ENCODE measurements at places on chromosomes 1 and 21. TPM values are rescaled to one million over a fixed set of nuclear protein-coding genes. Genes with fewer than 3 reads are reported as not detected.

DNA sequence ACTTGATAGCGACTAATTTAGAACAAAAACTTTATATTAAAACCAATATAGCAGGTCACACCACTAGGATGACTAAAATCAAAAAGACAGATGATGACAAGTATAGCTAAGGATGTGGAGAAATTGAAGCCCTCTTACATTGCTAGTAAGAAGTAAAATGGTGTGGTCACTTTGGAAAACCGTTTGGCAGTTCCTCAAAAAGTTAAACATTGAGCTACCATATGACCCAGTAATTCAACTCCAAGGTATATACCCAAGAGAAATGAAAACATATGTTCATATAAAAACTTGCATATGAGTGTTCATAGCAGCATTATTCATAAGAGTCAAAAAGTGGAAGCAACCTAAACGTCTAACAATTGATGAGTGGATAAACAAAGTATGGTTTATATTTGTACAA, 13.0 kb upstream of the SERINC2 start:
- ATAC-seq: no peak

DNA sequence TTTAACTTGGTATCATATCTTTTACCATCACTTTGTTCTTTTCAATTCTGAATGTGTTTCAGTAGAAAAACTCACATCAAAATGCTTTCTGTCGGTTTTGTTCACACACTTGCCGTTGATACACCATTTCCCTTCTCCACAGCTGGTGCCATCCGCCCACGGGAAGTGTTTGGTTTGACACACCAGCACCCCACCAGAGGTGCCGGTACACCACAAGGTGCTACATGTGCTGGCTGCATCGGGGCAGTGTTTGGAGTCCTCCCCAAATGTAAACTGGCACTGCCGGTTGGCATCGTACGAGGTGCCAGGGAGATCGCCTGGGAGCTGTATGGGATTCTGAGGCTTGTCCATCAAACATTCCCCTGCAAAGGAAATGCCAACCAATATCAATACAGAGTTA, 5.0 kb downstream of the ADAMTS1 start:
- no peak for ATAC-seq

GRCh38 chr1:20701446-20701845, 16.4 kb downstream of the KIF17 start:
- ATAC-seq: no peak

DNA sequence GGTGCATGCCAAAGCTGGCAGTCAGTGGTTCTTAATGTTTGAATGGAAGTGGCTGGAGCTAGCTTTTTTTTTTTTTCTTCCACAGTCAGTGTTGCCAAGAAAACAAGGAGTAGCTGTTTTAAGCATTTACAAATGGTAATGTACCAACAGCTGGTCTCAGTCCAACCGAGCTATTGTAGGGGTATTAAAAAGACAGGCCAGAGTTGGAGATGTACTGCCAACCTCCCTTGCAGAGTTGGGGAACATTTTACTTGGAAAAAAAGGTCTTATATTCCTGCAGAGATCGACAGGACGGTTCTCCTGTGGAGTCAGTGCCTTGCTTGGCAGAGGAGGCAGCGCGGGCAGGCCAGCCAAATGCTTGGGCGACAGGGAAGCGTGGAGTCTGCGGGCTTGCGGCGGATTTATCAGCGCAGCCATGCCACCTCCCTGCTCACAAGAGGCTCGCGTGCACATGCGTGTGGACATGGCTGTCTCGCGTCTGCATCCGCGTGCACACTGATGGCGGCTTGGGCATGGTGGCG, 338.1 kb downstream of the RPS6KC1 start:
- no peak for ATAC-seq

DNA sequence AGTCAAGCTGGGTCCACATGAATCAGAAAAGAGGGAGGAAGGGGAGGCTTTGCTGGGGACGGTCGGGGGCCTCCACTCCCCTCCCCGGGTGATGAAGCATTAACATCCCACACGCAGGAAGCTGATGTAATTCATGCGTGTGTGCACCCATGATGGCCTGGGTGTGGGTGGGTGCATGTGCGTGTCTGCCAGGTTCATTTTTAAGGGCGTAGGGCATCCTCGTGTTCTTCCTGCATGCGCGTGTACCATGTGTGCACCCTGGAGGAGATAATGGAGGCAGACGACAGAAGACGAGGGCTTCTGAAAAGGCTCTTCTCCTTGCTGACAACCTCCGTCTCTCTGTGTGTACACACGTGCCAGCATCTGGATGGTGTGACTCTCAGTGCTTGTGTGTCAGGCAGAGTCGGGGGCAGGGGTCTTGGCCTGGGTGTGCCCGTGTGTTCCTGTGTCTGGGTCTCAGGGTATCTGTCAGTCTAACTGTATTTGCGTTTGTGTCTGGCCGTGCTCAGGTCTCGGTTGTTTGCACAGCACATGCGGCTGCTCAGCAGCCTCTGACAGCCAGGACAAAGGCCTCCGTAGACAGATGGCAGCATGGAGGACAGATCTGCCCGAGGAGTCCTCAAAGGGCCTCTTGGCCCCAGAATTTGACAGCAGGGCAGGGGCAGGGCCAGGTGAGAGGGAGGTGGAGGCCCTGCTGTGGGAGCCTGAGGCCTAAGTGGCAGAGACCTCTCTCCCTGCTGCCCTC, 2.4 kb downstream of the RAP1GAP start:
- ATAC-seq: no peak

- no peak for ATAC-seq
These were observed 236.8 kb upstream of the FMN2 start for GRCh38 chr1:239854922-239855321.

DNA sequence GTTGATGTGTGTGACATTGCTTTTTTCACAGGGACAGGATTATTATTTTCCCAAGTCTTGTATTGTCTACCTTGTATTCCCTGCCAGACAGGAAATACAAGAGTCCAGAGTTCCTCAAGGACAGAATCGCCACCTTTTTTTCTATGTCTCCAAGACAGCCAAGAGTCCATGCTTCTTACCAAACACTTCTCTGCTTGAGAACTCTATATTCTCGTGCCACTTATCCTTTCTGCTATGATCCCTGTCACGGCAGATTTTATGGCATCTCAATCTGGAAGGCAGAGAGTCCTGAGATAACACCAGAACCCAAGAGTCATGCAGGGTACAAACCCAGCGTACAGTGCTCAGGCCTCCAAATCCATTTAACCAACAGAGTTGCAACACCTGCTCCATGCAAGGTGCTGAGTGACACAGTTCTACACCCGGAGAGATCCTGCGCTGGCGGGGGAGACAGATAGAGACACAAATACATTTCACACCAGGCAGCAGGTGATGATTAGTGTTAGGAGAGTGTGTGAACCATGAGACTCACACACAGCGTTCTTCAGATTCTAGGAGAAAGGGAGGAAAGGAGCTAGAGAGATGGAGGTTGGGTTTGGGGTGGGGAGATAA, 107.6 kb downstream of the NAV1 start:
- no peak for ATAC-seq

DNA sequence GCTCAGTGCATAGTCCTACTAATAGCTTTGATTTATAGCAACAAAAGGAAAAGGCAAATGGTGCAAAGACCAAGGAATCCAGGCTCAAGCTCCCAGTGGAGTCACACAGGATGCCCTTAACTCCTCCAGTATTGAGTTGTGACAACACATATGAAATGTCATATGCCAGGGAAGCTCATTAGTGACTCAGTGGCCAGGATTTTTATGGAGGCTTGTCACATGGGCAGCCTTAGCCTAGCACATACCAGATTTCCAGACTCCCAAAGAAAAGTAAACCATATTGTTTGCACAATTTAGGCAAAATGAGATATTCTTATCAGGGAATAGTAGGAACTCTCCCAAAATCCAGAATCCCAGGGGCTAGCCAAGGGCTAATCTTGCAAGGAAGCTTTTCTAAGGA, 129.2 kb downstream of the MAGI3 start:
- no peak for ATAC-seq

GRCh38 chr1:66248746-66249145, 285.2 kb upstream of the SGIP1 start:
- peak; percentile 46 for ATAC-seq

DNA sequence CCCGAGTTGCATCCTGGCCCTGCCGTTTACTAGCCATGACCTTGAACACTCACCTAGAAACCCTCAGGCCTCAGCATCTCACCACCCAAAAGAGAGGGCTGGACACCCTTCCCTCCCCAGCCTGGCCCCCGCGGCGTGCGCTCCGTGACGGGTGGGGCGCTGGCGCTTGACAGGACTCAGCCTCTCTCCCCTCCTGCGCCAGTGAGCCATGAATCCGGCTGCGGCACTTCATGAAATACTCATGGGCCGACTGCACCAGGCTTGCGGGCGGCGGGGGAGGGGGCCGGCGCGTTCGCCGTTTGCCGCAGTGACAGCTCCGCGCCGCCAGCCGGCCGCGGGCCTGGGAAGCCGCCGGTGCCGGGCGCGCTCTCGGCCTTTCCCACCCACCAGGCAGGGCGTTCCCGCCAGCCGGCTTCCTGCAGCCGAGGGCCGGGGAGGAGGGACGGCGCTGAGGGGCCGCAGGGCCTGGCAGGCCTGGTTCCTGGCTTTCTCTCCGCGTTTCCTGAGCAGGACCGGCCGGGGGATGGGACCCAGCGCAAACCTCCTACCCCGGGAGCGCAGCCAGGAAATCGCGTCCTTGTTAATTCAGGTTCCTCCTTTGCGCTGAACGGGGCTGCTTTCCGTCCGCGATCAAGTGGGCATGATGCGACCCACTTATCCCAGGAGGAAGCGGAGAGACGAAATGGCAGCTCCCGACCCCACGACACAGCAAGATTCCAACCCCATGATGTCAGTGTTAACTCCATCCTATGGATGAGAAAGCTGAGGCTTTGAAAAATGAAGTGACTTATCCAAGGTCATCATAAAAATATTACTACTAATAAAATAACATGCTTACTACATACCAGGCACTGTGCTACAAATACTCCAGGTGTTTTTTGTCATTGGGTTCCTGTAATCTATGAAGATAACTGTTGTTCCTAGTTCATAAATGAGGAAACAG, 9.1 kb upstream of the LUZP1 start:
- ATAC-seq: peak; percentile 94

GRCh38 chr1:170698301-170699275, 34.7 kb downstream of the PRRX1 start:
- ATAC-seq: peak; percentile 25

DNA sequence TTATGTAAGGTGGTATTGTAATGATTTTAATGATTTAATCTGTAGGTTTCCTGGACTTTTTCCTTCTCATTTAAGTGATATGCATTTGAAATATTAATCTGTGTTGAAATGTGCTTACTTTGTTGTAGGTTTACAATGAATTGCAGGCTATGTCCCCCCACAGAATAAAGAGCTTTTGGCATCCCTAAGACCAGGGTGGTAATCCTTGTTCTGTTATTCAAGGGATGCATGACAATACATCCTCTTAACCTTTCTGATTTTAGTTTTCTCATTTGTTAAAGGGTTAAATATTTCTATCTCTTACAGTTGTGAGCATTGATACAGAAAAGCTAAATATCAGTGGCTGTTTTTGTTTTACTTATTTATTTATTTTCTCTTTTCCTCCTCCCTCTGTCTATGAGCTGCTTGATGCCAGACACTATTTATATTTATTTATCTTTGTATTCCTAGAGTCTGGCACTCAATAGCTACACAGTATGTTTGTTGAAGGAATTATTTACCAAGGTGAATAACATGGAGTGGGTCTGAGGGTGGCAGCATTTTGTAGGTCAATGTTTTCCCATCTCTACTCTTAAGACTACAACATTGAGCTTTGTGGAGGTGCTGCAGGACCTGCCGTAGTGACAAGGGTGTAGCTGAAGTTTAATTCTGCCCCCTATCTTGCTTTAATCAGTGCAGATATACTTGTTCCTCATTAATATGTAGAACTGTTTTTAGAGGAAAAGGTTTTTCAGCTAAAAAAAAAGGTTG, 19.9 kb upstream of the ADGRL2 start:
- no peak for ATAC-seq

DNA sequence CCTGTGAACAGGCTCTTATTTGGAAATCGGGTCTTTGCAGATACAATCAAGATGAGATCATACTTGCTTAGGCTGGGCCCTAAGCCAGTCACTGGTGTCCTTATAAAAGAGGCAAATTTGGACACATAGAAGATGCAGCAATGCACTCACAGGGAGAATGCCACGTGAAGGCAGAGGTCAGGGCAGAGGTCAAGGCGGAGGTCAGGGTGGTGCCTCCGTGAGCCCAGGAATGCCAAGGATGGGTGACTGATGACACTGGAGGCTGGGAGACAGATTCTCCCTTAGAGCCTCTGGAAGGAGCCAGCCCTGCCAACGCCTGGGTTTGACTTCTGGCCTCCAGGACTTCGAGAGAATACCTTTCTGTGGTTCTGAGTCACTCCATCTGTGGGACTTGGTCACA, 22.8 kb upstream of the C1orf174 start:
- no peak for ATAC-seq

GRCh38 chr21:31201548-31201947, 142.5 kb downstream of the TIAM1 start:
- ATAC-seq: peak; percentile 93

DNA sequence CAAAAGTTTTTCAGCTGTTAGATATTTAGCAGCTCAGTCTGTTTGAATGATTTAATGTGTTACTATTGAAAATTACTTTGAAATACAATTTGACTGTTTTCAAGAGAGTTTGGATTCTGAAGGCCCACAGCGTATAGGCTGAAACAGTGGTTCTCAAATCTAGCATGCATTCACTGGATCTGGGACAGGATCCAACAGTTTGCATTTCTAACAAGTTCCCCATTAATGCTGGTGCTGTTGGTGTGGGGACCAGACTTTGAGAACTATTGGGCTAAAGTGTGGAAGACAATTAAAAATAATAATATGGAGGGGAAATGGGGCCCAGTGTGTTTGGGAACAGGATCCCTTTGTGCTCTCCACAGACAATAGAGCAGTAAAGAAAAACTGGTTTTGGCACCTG, 31.9 kb downstream of the ITSN1 start:
- no peak for ATAC-seq

DNA sequence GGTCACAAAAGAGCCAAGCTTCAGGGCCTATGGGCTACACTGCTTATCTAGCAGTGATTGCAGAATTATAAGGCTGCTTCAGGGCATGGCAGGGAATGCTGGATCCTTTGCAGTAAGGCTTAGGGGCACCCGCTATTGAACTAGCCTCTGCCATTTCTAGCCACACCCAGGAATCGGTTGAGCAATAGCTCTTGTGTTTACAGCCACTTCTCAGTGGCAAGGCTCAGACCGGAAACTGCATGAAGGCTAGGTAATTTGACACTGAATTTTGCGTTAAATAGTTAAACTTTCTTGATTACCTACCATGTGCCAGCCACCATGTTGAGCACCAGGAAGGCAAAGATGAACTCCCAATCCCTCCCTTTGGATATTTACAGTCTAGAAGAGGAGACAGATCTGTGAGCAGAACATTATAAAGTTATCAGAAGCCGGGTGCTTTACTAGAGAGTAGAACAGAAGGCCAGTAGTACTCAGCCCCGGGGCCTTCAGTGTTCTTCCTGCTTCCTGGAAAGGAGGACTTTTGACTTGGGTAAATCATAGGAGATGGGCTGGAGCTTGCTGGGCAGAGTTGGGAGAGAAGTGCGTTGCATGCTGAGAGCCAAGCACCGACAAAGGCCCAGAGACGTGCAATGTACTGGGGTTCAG, 98.6 kb upstream of the LPGAT1 start:
- ATAC-seq: no peak

The WNT4 gene
- 0.27 TPM for total RNA-seq

The FMO5 gene
- total RNA-seq: 2.8 TPM

The INSRR gene
- total RNA-seq: under 0.01 TPM

The TNFAIP8L2 gene
- total RNA-seq: 4.0 TPM

The METTL18 gene
- total RNA-seq: 3.9 TPM

The GSTM5 gene
- total RNA-seq: 5.3 TPM
